ENCODE measurements at places on chromosomes 16 and 17. TPM values are rescaled to one million over a fixed set of nuclear protein-coding genes. Genes with fewer than 3 reads are reported as not detected.

Gene MT2A
- polyA plus RNA-seq, result 115 TPM

Gene SOST
- polyA plus RNA-seq, result not detected

Gene LRRC75A
- 37.2 TPM for polyA plus RNA-seq

Gene SRCAP
- polyA plus RNA-seq, result 36.8 TPM

Gene INCA1
- polyA plus RNA-seq, result 4.6 TPM

Gene HS3ST3B1
- 1.5 TPM for polyA plus RNA-seq

GRCh38 chr16:22945361-22945760 is 131.4 kb downstream of the HS3ST2 start:
- DNase-seq, result no peak

DNA sequence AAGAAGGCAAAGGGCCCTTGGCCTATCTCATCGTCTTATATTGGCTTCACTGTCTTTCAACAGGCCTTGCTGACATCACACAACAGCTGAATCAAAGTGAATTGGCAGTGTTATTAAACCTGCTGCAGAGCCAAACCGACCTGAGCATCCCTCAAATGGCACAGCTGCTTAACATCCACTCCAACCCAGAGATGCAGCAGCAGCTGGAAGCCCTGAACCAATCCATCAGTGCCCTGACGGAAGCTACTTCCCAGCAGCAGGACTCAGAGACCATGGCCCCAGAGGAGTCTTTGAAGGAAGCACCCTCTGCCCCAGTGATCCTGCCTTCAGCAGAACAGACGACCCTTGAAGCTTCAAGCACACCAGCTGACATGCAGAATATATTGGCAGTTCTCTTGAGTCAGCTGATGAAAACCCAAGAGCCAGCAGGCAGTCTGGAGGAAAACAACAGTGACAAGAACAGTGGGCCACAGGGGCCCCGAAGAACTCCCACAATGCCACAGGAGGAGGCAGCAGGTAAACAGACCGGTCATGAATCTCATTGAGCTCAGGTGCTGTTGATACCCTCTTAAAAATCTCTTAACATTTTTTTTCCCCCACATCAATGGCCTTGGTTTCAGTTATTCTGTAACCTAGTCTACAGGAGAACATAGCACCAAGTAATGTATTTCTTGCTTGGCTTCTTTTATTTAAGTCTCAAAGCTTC is 64.7 kb downstream of the CDK12 start:
- no peak for DNase-seq

GRCh38 chr17:46043606-46044005 is 44.6 kb downstream of the STH start:
- no peak for DNase-seq

GRCh38 chr16:75192606-75193264 is 14.2 kb downstream of the CTRB2 start:
- DNase-seq, result no peak

Measured in large intestine (tissue), 12 donors.